ENCODE measurements at places on chromosomes 11 and 22.

DNA sequence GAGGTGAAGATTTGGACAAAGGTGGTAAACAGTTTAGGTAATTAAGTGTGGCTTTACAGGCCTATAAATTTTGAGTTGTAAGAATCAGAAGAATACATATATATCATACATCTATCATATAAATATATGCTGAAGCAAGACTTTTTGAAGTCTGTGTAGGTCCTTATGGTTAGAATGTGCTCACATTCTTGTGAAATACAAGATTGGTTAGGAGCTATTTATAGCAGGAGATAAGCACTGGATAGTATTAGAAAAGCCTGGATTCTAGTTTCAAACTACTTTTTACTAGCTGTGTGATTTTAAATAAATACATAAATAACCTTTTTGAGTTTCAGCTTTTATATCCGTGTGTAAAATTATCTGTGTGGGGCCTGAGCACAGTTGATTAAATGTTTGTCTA, 42.3 kb downstream of the ANKRD42 start:
- no peak for DNase-seq

DNA sequence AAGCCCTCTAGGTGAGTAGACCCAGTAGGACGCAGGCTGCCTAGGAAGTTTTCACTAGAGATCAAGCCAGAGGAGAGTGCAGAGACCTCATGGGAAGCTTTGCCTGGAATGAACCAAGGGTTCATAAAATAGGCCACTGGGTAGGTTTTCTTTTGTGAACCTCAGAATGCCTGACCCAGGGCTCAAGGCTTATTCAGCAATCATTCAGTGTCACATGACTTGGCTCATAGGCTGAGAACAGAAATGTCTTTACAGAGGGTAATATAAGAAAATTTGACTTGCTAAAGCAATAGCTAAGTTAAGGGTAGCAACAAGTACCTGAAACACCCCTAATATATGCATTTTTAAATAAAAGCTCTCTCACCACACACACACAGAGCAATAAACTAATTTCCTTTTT, 132.6 kb downstream of the RAB38 start:
- DNase-seq: no peak

DNA sequence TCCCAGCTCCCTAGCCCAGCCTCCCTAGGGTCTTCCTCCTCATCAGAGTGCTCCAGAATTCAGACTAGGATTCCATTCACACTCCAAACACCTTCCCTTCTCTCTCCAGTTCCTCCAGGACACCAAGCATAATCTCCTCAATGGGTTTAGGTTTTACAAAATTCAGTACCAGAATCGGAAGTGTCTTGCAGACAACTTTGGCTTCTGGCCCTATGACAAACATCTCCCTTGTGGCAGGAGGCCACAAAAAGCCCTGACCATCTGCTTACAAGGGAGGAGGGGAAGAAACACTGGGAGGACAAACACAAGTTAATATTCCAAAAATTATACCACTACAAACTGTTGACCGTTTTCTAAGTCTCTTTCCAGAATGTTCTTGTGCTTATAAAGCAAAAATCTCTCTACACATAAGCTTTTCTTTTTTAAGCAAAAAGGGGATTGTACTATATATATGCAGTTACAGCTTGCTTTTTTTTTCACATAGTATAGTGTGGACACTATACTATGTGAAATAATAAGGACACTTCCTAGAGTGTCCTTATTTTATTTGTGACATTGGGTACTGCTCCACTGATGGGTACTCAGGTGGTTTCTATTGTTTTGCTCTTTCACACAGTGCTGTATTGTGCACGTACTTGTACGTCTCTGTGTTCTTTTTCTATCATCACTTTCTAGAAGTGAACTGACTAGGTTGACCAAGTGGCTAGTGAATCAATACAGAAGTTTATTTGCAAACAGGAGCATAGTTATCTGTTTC, 78.7 kb downstream of the BDNF start:
- DNase-seq: no peak

- DNase-seq: no peak
Observed at GRCh38 chr11:83508804-83509203, 222.6 kb upstream of the CCDC90B start.
